ENCODE measurements at places on chromosomes 11 and 22.

GRCh38 chr11:128848815-128849455 is 18.2 kb downstream of the KCNJ1 start:
- H3K27me3 ChIP-seq, result no peaks in the 10 kb centered on the region
- peaks cover 13% of the 10 kb centered on the region for H3K4me1 ChIP-seq
- peak overlapping the region; percentile 54 for H3K27ac ChIP-seq
- peaks cover 8% of the 10 kb centered on the region for H3K36me3 ChIP-seq

- no peaks in the 10 kb centered on the region for H3K36me3 ChIP-seq
- H3K4me1 ChIP-seq, result no peaks in the 10 kb centered on the region
- no peak overlapping the region for H3K4me3 ChIP-seq
- no peak overlapping the region for H3K27ac ChIP-seq
- H3K27me3 ChIP-seq, result peaks cover 10% of the 10 kb centered on the region
These were observed 817.4 kb downstream of the BRD1 start for GRCh38 chr22:49010070-49010863.

DNA sequence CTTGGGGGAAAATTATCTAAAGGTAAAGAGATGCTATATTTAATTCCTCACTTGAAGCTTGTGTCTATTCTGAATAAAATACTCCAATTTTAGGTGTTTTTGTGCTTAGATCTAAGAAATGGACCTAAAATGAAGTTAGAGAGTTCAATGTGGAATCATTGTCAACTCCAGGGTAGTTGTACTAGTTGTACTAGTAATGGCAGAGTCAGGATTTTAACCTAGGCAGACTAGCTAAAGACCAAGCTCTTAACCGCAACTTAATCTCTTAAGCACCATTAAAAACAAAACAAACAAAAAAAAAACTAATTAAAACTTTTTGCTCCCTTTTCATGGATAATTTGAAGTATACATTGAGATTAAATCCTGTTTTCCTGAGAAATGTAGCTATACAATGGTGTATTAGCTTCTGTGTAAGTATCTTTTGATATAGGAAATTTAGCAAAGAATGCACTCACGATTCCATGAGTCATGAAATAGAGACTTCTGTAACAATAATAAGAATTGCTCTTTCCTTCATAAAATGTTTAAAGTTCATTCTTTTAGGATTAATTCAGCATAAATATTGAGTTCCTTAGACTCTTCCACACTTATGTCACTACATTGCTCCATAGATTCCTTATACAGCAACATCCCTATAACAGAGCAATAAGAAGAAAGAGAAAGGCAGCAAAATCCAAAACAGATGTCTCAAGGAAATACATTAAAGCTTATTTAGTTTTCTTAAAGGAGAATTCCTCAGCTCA is 26.5 kb upstream of the SOX6 start:
- H3K27ac ChIP-seq, result no peak overlapping the region
- H3K36me3 ChIP-seq, result no peaks in the 10 kb centered on the region
- DNase-seq, result no peak
- no peak overlapping the region for H3K4me3 ChIP-seq
- no peaks in the 10 kb centered on the region for H3K27me3 ChIP-seq
- H3K4me1 ChIP-seq, result no peaks in the 10 kb centered on the region

DNA sequence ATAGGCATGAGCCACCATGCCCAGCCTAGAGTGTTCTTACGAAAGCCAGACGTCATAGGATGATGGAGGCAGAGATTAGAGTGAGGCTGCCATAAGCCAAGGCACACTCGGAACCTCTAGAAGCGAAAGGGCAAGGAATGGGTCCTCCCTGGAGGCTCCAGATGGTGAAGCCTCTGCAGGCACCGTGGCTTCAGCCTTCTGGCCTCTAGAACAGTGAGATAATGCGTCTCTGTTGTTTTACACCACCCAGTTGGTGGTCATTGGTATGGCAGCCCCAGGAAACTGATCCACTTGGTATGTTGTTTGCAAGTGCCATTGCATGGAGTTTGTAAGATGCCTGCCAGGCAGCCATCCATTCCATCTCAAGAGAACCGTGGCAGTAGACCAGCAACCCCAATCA is 791.0 kb downstream of the TBC1D22A start:
- no peaks in the 10 kb centered on the region for H3K4me1 ChIP-seq
- H3K36me3 ChIP-seq, result no peaks in the 10 kb centered on the region
- no peak for DNase-seq
- H3K4me3 ChIP-seq, result no peak overlapping the region
- peaks cover 22% of the 10 kb centered on the region for H3K27me3 ChIP-seq
- H3K27ac ChIP-seq, result no peak overlapping the region

- no peaks in the 10 kb centered on the region for H3K27me3 ChIP-seq
- DNase-seq, result no peak
- H3K36me3 ChIP-seq, result no peaks in the 10 kb centered on the region
These were observed 538.5 kb upstream of the LRRC4C start for GRCh38 chr11:41997844-41998401.

DNA sequence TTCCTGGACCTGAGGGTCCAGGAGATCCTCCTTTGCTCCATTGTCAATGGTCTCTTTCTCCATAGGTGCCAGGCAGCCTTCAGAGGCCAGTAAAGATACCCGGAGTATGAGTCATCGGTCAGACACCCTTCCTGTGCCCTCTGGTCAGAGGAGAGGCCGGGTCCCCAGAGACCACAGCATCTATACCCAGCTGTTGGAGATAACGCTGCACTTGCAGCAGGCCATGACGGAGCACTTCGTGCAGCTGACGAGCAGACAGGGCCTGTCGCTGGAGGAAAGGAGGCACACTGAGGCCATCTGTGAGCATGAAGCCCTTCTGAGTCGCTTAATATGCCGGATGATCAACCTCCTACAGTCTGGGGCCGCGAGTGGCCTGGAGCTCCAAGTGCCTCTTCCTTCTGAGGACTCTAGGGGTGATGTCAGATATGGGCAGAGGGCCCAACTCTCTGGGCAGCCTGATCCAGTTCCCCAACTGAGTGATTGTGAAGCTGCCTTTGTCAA is at the start of gene ACCSL:
TSS of gene ACCSL (plus strand) at position 51 of the 501 bp plus-strand sequence. CDS start at position 107, 56 bp downstream.
- H3K36me3 ChIP-seq, result no peaks in the 10 kb centered on the region
- DNase-seq, result no peak
- H3K27me3 ChIP-seq, result peaks cover 36% of the 10 kb centered on the region
- H3K4me3 ChIP-seq, result no peak within 1 kb of the TSS
- no peak within 1 kb of the TSS for H3K27ac ChIP-seq
- H3K4me1 ChIP-seq, result no peaks in the 10 kb centered on the region

DNA sequence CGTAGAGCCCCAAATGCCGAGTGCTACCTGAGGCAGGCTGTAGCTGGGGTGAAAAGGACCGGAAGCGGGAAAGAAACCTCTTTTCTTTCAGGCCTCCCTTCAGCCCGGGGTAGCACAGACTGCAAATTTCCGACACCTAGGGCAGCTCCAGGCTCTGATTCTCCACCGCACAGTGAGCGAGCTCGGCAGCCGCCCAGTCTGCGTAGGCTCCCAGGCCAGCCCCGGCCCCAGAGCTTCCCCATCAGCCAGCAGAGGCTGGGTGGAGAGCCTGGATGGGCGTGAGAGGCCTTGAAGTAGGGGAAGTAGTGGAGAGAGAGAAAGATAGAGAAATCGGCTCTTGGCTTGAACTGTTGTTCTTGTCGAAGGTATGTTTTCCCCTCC is 9.3 kb upstream of the PAX6 start:
- peaks cover 9% of the 10 kb centered on the region for H3K4me1 ChIP-seq
- no peak for DNase-seq

GRCh38 chr11:116130122-116130521 is 625.9 kb upstream of the CADM1 start:
- peaks cover 15% of the 10 kb centered on the region for H3K27me3 ChIP-seq
- no peak overlapping the region for H3K27ac ChIP-seq
- no peak for DNase-seq
- no peaks in the 10 kb centered on the region for H3K36me3 ChIP-seq
- no peaks in the 10 kb centered on the region for H3K4me1 ChIP-seq

GRCh38 chr11:113287801-113288200 is 26.6 kb upstream of the TTC12 start:
- H3K4me1 ChIP-seq, result no peaks in the 10 kb centered on the region
- no peak overlapping the region for H3K27ac ChIP-seq
- no peaks in the 10 kb centered on the region for H3K36me3 ChIP-seq

DNA sequence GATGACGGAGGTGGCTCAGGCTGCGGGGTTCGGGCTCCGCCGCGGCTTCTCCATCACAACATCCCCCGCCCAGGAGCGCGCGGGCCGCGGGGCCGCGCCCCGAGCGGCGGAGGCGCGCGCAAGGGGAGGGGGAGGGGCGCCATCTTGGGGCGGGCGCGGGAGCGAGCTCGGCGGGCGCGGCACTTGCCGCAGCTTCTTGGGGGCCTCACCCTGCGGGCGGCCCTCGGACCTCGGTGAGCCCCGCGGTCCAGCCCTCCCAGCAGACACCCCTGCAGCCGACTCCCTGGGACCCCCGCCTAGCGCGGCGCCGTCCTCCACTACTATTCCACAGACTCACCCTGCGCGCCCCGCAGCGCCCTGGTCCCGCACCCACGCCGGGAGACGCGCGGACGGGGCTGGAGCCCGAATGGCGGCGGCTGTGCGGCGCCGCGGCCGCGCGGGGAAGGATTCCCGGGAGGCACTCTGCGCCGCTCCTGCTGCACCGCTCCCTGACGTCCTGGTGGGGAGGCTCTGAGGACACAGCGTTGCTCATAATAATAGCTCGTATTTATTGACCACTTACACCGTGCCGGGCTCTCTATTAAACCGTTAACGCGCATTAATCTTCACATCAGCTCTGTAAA is at the start of gene APBB1:
TSS of gene APBB1 (minus strand) at position 86 of the 623 bp plus-strand sequence. CDS start 7,747 bp downstream, outside the sequence.
- DNase-seq, result peak; percentile 71
- peaks cover 25% of the 10 kb centered on the region for H3K27me3 ChIP-seq
- H3K36me3 ChIP-seq, result peaks cover 3% of the 10 kb centered on the region
